ENCODE measurements at places on chromosomes 3 and 15.

DNA sequence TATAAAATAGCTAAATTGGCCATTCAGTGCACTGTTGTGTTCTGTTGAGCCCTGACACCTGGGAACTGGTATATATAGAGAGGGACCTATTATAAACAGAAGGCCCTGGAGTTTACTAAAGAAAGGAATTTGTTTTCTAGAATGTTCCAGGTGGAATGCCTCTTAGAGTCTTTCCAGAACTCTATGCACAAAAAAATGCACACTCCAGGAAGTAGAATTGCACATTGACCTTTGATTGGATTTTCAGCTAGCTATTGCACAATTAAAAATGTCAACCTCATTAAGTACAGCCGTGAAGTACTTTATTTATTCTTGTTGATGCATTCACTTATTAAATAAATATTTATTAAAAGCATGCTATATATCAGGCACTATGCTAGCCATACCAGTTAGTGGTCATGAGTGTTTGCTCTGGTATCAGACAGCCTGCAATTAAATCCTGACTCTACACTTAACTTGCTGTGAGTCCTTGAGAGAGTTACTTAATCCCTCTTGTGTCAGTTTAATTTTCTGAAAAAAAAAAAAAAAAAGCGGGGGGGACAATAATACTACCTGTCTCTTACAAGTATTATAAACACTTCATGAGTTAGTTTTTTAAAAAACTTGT is 40.8 kb downstream of the NDUFB4 start:
- DNase-seq = no peak

- DNase-seq = no peak
These were observed 207.6 kb downstream of the ADAMTS17 start for GRCh38 chr15:100134089-100134583.

GRCh38 chr15:54307252-54307902 is 329.1 kb downstream of the UNC13C start:
- no peak for DNase-seq

- no peak for DNase-seq
These were observed 68.0 kb downstream of the C3orf70 start for GRCh38 chr3:185084901-185085300.

- DNase-seq = no peak
These were observed 167.6 kb downstream of the RAB11A start for GRCh38 chr15:66036859-66037258.

GRCh38 chr15:97115761-97116070 is 785.2 kb downstream of the NR2F2 start:
- DNase-seq = no peak

DNA sequence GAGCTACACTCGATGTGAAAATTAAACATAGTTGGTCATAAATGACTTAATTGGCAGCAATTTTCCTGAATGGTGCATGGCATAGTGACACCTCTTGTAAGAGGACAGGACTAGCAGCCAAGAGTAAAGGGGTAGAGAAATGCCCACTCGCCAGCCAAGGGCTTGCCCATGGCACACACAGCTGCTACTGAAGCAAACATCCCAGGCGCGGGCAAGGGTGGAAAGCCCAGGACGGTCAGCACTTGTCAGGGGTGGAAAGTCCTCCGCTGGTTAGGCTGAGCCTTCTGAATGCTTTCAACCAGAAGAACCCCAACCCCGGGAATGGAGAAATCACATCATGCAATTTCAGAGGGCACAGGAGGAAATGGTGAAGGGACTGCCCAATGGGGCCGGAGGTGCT is 31.6 kb downstream of the BDH1 start:
- DNase-seq = no peak

GRCh38 chr15:99207672-99208071 is 41.7 kb downstream of the TTC23 start:
- DNase-seq = no peak

- DNase-seq = no peak
These were observed 51.2 kb downstream of the WNT7A start for GRCh38 chr3:13828501-13829265.

- DNase-seq = no peak
These were observed 27.0 kb upstream of the CEMIP start for GRCh38 chr15:80752204-80752603.

DNA sequence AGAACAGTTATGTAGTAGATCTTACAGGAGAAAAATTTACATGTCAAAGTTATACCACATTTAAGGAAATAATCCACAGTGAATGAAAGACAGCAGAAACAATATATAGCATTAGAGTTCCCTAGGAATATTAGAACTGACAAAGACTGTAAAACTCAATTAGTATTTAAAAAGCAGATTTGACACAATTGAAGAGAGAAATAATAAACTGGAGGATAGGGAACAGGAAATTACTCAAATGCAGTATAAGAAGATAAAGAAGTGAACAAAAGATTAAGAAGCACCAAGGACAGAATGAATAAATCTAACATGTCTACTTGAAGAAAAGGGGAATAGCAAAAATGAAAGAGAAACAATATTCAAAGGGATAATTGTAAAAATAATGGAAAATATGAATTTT is 132.6 kb upstream of the CHRNA7 start:
- no peak for DNase-seq

- DNase-seq = peak; percentile 72
These were observed 29.6 kb downstream of the RPL22L1 start for GRCh38 chr3:170840291-170840859.

DNA sequence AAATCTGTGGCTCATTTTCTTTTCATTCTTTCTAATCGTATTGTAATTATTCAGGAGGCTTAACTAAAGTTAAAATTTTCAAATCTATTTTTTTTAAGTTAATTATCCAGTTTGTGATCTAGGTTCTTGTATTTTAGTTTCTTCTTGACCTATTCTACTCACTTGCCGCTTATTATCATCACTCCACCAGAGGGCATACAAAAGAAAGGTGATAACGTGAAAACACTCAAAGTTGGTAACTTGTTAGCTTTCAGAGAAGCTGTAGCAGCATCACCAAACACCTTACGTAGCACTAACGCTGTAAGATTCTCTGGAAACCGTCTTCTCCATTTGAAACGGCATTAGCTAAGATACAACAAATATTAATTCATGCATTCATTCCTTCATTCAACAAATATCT is 4.8 kb downstream of the GNB4 start:
- DNase-seq = no peak

GRCh38 chr3:171462224-171462623 is 2.0 kb upstream of the TNIK start:
- no peak for DNase-seq

GRCh38 chr15:90763366-90764099 is 46.4 kb downstream of the BLM start:
- DNase-seq = no peak

DNA sequence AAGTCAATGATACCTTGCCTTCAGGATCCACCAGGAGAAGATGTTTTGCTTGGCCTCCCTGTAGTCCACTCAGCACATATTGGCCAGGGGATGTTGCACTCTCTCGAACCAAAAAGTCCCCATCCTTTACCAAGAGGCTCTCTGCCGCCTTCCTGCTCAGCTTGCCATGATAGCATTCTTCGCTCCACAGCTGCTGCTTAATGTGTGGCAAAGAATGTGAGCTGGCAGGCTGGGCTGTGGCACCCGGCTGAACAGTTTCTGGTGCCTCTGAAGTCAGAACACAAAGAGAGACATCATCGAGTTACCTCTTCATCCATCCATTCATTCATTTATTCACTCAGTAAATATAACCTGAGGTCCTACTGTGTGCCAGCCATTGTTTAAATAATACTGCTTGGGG is 23.9 kb upstream of the CEP152 start:
- no peak for DNase-seq

GRCh38 chr3:195802261-195802701 is 9.4 kb downstream of the MUC4 start:
- no peak for DNase-seq

DNA sequence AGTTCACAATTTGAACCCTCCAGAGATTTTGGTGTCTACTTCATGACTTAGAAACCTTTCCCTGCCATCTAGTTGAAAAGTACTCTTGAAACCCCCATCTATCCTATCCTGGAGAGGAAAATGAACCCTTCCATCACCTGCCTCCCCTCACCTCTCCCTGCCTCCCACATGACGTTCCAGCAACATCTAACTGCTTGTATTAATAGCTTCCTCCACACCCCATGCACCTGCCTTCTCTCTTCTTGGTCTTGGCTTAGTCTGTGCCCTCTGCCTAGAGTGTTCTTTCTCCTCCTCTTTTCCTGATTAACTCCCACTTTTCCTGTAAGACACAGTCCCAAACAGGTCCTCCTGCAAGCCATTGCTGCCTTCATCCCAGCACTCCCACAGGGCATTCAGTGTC is 107.8 kb downstream of the LIPC start:
- DNase-seq = no peak

DNA sequence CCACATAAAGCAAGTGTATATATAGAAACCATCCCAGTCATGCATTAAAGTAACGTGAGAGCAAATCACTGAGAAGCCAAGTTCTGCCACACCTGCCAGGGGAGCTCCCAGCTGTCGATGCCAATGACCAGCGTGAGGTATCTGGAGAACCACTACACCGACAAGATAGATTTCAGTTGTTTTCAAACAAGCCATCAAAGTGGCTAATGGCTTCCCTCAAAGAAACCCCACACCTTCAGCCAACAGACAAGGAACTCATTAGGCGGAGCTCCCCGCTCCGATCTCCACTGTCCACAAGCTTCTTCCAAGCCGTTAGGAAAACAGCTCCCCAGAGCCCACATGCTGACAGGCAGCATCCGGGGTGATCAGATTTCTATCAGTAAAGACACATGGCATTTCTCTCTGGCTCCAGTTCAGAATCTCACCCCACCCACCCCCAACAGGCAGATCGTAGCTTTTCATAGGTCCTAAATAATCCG is 54.2 kb upstream of the SPATA12 start:
- no peak for DNase-seq

- no peak for DNase-seq
These were observed 901.1 kb downstream of the TBL1XR1 start for GRCh38 chr3:176296066-176296597.

Measured in HFF-Myc (cell line).